ENCODE measurements at places on chromosomes 2 and 18.

- DNase-seq = no peak
Observed at GRCh38 chr2:24809316-24810007, 16.2 kb downstream of the CENPO start.

DNA sequence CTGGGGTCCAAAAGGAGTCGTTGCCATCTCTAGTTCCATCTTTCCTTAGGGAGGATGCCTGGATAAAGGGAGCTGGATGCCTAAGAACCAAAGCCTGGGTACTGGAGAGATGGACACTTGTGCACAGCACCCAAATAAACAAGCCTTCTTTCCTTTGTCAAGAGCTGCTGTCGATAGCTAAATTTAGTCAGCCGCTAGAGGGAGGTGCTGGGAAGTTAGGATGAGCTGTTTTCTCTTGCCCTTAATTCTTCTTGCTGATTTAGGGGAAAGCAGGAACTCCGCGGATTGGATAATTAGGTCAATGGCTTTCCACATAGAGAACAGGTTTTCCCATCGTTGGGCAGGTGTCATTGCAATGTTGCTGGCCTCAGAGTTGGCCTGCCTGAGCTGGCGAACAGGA is 30.9 kb upstream of the SERPINB12 start:
- DNase-seq = peak; percentile 80

DNA sequence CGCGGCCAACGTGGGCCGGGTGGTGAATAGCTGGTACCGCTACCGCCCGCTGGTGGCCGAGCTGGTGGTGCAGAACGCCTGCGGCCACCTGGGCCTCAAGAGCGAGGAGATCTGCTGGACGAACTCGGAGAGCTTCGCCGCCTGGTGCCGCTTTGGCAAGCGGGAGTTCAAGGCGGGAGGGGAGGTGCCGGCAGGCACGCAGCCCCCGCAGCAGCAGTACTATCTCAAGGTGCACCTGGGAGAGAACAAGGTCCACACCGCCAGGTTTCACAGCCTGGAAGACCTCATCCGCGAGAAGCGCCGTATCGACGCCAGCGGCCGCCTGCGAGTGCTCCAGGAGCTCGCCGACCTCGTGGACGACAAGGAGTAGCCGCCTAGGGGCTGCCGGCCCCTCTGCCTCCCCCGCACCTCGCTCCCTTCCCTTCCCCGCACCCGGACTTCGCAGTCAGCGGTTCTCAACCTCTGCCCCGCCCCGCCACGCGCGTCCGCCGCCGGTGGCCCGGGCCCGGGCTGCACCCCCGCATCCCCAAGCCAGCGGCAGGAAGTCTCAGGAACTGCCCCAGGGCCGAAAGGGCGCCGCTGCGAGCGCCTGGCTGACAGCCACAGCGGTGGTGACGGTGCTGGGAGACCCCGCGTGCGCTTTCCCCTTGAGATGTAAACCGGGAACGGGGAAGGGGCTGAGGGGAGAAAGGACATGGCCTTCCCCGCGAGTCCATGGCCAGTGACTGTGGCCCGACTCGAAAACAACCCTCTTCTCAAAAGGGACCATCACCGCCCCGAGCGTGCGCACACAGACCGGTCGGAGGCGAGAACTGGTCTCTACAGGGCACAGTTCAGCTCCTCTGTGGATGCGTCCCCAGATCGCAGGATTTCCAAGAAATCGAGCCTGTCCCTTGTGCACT is 2.2 kb downstream of the LRATD1 start:
- DNase-seq = peak; percentile 60

DNA sequence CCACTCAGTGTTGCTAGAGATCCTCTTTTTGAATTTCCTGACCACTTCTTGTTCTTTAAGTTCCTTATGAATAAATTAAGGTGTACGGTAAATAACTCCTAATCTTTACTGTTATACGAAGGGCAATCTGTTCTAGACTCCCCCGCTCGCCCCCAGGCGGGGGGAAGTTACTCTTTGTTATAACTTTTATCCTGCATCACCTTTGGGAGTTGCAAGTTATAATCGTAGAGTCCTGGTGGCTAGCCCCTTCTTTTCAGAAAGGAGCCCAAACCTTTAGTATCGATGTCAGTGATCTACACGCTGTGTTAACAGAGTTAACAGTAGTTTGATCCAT is 652 bp downstream of the GCA start:
- DNase-seq = no peak

DNA sequence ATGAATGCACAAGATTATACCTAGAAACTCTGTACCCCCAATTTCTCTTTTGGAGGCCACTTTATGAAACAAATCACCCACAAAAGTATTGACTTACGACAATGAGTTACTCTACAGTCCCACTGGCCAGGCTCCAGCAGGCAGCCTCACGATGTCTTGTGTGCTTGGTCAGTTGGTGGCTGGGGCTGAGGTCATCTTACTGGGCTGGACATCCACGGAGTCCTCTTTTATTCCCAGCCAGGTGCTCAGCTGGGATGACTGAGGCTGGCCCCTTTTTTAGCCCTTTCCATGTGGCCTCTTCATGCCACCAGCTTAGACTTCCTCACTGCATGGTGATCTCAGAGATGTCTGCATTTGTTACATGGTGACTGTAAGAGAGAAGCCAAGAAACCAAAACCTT is 8.9 kb upstream of the ID2 start:
- no peak for DNase-seq

DNA sequence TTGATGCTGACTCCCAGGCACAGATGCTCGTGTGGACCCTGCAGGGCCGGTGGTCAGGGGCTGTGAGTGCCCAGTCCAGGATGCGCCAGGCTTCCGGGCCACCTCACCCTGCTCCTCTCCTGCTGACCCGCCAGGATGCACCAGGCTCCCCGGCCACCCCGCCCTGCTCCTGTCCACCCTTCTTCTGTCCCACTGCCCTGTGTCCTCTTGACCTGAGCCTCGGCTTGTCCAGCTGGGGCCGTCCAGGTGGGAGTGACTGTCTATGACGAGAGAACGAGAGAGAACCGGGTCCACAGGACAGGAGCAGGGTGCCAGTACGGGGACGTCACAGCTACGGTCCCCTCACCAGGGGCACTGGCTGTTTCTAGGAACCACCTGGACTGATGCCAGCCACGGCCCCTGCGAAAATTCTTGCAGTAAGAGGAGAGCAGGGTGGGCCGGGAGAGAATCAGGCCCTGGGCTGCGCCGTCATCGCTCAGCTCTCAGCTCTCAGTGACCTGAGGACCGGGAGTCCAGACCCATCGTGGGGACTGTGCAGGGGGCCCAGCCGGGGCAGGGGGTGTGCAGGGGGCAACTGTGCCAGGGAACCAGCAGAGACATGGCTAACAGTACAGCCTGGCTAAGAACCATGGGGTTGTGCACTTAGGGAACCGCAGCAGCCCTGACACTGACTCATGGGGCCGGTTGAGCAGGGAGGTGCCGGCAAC is 12.9 kb upstream of the NFATC1 start:
- no peak for DNase-seq

GRCh38 chr2:30264274-30264673 is 32.9 kb downstream of the LBH start:
- DNase-seq = no peak

GRCh38 chr18:60191926-60192325 is 180.6 kb downstream of the MC4R start:
- DNase-seq = no peak

GRCh38 chr2:225113371-225114015 is 71.2 kb upstream of the DOCK10 start:
- no peak for DNase-seq

DNA sequence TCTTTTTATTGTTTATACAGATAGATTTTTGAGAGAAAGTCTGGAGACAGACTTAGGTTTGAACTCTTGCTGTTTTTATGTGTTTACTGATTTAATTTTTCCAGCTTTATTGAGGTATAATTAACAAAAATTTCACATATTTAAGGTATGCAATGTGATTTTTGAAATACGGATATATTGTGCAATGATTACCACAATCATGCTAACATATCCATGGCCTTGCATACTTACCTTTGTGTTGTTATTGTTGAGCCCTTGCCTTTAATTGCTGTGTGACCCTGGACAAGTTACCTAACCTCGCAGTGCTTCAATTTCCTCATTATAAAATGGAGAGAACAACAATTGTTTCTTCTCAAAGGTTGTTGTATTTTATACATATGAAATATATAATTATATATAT is 13.9 kb upstream of the RBMS1 start:
- DNase-seq = peak; percentile 52

- no peak for DNase-seq
Observed at GRCh38 chr18:35889677-35890076, 82.8 kb upstream of the RMP24 start.

- DNase-seq = peak; percentile 27
Observed at GRCh38 chr2:105604938-105605337, 139.8 kb upstream of the NCK2 start.
